ENCODE measurements at places on chromosomes 3 and 15.

GRCh38 chr3:133461291-133461690 lies 61.4 kb downstream of the BFSP2 start:
- no peak for DNase-seq

DNA sequence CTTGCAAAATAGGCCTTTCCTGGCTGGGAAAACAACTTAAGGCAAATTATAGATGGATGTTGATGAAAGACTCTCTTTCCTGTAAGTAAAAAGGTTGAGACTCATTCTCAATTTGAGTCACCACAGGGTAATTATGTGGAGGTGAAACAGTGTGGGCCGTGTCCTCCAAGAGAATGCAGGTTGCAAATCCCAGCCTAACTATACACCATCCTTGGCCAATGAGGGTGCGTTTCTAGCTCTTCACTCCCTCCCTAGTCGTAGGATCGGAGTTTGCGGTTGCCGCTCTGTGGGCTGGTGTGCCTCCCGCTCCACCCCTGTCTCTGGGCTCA lies 259.9 kb downstream of the PLCL2 start:
- DNase-seq: no peak

GRCh38 chr3:122001892-122002291 lies 20.2 kb downstream of the ILDR1 start:
- DNase-seq: no peak

- no peak for DNase-seq
These were observed 3.9 kb upstream of the GRAMD2A start for GRCh38 chr15:72201391-72201921.

DNA sequence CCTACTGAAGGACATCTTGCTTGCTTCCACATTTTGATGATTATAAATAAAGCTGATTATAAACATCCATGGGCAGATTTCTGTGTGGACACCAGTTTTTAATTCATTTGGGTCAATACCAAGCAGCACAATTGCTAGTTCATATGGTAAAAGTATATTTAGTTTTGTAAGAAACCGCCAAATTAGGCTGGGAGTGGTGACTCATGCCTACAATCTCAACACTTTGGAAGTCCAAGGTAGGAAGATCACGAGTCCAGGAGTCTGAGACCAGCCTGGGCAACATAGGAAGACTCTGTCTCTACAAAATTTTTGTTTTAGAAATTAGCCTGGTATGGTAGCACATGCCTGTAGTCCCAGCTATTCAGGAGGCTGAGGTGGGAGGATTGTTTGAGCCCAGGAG lies 52.6 kb upstream of the ABHD2 start:
- DNase-seq: no peak

- no peak for DNase-seq
These were observed 10.3 kb upstream of the EIF5A2 start for GRCh38 chr3:170918715-170919114.

DNA sequence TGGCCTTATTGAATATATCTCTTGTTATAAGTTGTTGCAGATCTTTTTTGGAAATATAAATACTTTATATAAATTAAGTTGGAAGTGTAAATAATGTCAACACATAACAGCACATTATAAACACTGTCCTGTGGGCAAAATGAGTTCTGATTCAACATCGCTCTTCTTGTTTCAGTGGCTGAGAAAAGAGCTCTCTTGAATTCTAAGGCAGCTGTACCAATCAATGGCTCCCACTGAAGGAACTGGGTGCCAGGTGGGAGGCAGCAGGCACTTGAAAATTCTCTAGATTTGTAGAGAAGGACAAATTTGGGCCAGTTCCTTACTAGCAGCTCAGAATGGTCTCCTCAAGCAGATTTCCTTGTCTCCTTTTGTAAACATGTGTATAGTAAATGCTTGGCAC lies 45.6 kb downstream of the CHST2 start:
- no peak for DNase-seq

DNA sequence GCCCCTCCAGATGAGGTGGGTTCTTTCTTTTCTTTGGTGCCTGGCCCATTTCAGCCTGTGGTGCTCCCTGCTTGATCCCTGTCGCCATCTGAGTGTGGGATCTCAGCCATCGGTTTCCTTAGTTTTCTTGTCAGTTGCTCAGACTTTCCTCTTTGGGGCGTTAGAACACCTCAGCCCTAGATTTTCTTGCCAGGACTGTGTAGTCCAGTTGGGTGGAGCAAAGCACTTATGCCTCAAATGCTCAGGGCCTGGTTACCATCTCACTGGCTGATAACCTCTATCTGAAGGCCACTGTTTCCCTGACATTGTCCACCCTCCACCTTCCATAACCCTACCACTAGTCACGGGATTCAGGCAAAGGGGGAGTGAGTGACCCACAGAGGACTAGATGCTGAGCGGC lies 208.7 kb upstream of the BHLHE40 start:
- no peak for DNase-seq
